Activated CD4-positive, alpha-beta memory T cell treated with anti-CD3 and anti-CD28 coated beads, Interleukin-2, amount 10 ng/mL, durations not matched to agents 7 days and 5 days (primary cell): ENCODE measurements at places on chromosomes 5 and 9. TPM values are rescaled to one million over a fixed set of nuclear protein-coding genes. Genes with fewer than 3 reads are reported as not detected.

EMB gene
- total RNA-seq = 181 TPM

DNA sequence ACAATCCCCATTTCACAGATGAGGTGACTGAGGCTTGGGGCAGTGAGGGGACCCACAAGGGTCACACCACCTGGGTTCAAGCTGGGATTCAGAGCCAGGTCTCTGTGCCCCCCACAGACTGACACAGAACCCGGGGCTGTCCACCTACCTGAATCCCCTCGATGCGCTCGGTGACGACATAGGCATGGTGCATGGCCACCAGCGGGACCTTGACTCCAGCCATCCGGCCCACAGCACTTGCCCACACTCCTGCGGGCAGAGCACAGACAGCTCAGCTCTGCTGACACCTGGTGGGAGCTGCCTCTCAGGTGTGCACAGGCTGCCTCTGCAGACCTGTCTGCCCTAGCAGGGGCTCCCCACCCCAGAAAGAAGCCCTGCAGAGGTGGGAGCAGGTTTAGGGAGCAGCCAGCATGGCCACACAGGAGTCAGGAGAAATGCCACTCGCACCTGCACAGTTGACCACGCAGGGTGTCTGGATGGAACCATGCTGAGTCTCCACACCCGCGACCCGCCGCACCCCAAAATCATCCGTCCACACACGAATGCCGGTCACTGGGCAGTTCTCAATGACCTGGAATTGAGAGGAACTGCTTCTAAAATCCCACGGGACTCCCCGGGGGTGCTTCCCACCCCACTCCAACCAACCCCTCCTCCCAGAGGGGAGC lies 8.4 kb downstream of the SARDH start:
- H3K36me3 ChIP-seq = no peaks in the 10 kb centered on the region
- DNase-seq = peak; percentile 13
- no peak overlapping the region for H3K27ac ChIP-seq
- peaks cover 8% of the 10 kb centered on the region for H3K4me1 ChIP-seq

GRCh38 chr9:110427497-110428104 lies 89.9 kb upstream of the TXNDC8 start:
- no peak overlapping the region for H3K27ac ChIP-seq
- DNase-seq = peak; percentile 24
- no peaks in the 10 kb centered on the region for H3K36me3 ChIP-seq
- H3K27me3 ChIP-seq = no peaks in the 10 kb centered on the region

DNA sequence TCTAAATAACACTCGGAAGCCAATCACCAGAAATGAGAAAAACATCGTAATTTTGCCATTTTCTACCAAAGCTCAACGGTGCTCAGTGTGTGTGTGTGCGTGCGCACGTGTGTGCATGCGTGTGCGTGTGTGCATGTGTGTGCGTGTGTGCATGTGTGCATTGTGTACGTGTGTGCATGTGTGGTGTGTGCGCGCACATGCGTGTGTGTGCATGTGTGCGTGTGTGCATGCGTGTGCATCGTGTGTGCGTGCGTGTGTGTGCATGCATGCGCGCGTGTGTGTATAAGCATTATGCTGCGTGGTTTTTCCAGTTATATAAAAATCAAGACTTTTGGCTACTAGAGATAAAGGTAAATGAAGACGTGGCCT lies 165.0 kb downstream of the DAB2IP start:
- no peak overlapping the region for H3K27ac ChIP-seq
- no peaks in the 10 kb centered on the region for H3K4me1 ChIP-seq
- no peaks in the 10 kb centered on the region for H3K36me3 ChIP-seq
- no peak for DNase-seq

GRCh38 chr9:130805510-130806326 lies 29.3 kb upstream of the ABL1 start:
- H3K27ac ChIP-seq = no peak overlapping the region
- H3K4me3 ChIP-seq = no peak overlapping the region
- H3K27me3 ChIP-seq = no peaks in the 10 kb centered on the region
- DNase-seq = no peak

- H3K36me3 ChIP-seq = no peaks in the 10 kb centered on the region
- H3K4me3 ChIP-seq = no peak overlapping the region
- H3K27ac ChIP-seq = no peak overlapping the region
- H3K27me3 ChIP-seq = no peaks in the 10 kb centered on the region
- DNase-seq = no peak
- H3K4me1 ChIP-seq = no peaks in the 10 kb centered on the region
Measured at GRCh38 chr9:18490641-18491370, 16.9 kb downstream of the ADAMTSL1 start.

GRCh38 chr9:136228107-136228875 lies 17.3 kb downstream of the QSOX2 start:
- no peak for DNase-seq
- peaks cover 42% of the 10 kb centered on the region for H3K4me1 ChIP-seq
- H3K4me3 ChIP-seq = no peak overlapping the region
- H3K36me3 ChIP-seq = peaks cover 16% of the 10 kb centered on the region
- H3K27me3 ChIP-seq = no peaks in the 10 kb centered on the region

TNC gene
- total RNA-seq = not detected

PCDHA11 gene
- not detected for total RNA-seq

COL15A1 gene
- 0.30 TPM for total RNA-seq

ESM1 gene
- 0.83 TPM for total RNA-seq

- H3K36me3 ChIP-seq = no peaks in the 10 kb centered on the region
- H3K27me3 ChIP-seq = no peaks in the 10 kb centered on the region
- no peak overlapping the region for H3K4me3 ChIP-seq
Measured at GRCh38 chr5:140225396-140225795, 50.4 kb downstream of the CYSTM1 start.

- peak; percentile 68 for DNase-seq
- peaks cover 4% of the 10 kb centered on the region for H3K27me3 ChIP-seq
- no peak overlapping the region for H3K27ac ChIP-seq
- H3K4me3 ChIP-seq = no peak overlapping the region
- H3K4me1 ChIP-seq = peaks cover 19% of the 10 kb centered on the region
Measured at GRCh38 chr9:99807276-99807852, 14.3 kb upstream of the NR4A3 start.

FOXD4L4 gene
- 0.13 TPM for total RNA-seq

CDKN2A gene
- 23.2 TPM for total RNA-seq

GRCh38 chr9:105346273-105346672 lies 101.6 kb upstream of the FSD1L start:
- no peaks in the 10 kb centered on the region for H3K36me3 ChIP-seq
- H3K4me1 ChIP-seq = peaks cover 11% of the 10 kb centered on the region
- H3K4me3 ChIP-seq = no peak overlapping the region
- no peak for DNase-seq
- no peaks in the 10 kb centered on the region for H3K27me3 ChIP-seq

GRCh38 chr9:20297646-20298084 lies 324.6 kb downstream of the MLLT3 start:
- peaks cover 2% of the 10 kb centered on the region for H3K36me3 ChIP-seq
- peaks cover 8% of the 10 kb centered on the region for H3K4me1 ChIP-seq
- H3K4me3 ChIP-seq = no peak overlapping the region
- H3K27ac ChIP-seq = no peak overlapping the region
- DNase-seq = no peak

DNA sequence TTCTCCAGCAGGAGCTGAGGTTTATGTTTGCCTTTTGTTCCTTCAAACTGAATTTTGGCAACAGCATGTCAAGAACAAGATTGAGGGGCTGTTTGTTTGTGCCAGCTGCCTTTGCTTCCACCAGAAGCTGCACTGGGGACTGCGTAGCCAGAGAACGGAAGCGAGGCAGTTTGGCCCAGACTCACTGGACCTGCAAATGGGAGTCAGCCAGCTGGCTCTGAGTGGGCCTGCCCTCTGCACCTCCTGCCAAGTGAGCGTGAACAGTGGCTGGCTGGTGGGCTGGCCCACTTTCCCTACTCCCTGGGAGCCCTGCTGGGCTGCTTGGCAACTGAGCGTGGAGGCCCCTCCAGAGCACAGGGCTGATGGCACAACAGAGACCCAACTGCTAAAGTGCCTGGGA lies 111.6 kb downstream of the GALNT10 start:
- H3K4me1 ChIP-seq = no peaks in the 10 kb centered on the region
- no peak overlapping the region for H3K4me3 ChIP-seq
- H3K36me3 ChIP-seq = peaks cover 59% of the 10 kb centered on the region
- no peak overlapping the region for H3K27ac ChIP-seq
- H3K27me3 ChIP-seq = no peaks in the 10 kb centered on the region
- DNase-seq = no peak

DNA sequence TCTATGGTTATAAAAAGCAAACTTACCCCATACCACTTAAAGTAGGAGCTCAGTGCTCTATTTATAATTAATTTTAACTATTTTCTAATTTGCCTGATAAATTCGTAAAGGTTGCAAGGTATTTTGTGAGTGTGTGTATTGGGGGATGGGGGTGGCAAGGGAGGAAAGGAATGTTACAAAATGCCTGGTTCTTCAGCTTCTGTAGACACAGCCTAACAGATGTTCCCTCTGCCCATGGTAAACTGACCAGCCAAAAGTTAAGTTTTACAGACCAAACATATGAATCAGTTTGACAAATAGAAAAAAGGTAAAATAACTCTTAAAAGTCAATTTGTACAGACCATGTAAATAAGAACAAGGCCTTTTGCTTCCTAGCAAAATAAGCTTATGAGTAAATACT lies 232.6 kb downstream of the KIAA0825 start:
- no peaks in the 10 kb centered on the region for H3K27me3 ChIP-seq
- H3K4me1 ChIP-seq = peaks cover 14% of the 10 kb centered on the region
- H3K27ac ChIP-seq = no peak overlapping the region
- no peak for DNase-seq
- no peaks in the 10 kb centered on the region for H3K36me3 ChIP-seq

RASGRF2 gene
- total RNA-seq = 3.3 TPM

DNA sequence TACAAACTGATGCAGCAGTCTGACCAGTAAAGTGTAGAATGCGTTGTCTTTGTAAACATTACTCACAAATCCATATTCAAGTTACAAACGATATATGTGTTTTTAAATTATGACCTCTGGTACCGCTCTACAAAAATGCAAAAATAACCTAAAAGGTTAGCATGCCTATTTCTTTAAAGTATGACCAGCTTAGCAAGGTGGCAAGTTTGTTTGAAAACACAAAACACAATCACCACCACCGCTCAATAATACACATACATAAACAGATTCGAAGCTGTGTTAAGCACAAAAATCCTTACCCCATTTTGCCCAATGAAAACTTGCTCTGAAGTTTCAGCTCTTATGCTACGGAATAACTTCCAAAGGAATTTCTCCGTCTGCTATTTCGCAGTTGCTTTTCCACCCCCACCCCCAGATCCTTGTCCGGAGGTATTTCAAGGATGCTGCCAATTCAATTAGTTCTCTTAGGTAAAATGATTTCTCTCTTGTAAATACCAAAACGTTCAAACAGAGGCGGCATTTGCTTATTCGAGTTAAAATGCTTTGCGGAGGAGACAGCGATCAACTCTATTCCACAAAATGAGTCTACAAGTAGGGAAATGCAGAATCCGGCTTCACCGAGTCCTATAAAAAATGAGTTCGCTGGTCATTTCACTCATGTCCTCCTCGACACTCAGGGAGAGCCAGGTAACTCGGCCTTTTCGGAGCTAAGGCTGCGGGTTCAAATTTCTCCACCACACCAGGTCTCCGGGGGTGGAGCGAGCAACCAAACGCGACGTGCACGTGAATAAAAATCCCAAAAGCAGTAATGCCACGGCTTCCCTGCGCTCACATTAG lies 1.2 kb downstream of the HOMER1 start:
- H3K4me1 ChIP-seq = peaks cover 24% of the 10 kb centered on the region
- H3K36me3 ChIP-seq = no peaks in the 10 kb centered on the region
- H3K27me3 ChIP-seq = peaks cover 41% of the 10 kb centered on the region
- H3K4me3 ChIP-seq = peak overlapping the region; percentile 61
- H3K27ac ChIP-seq = no peak overlapping the region

GRCh38 chr5:56513141-56513540 lies 280.0 kb upstream of the ANKRD55 start:
- H3K36me3 ChIP-seq = no peaks in the 10 kb centered on the region
- H3K4me1 ChIP-seq = peaks cover 11% of the 10 kb centered on the region
- no peak for DNase-seq
- H3K27me3 ChIP-seq = peaks cover 1% of the 10 kb centered on the region
- H3K27ac ChIP-seq = no peak overlapping the region
- no peak overlapping the region for H3K4me3 ChIP-seq

SHOC1 gene
- not detected for total RNA-seq

DNA sequence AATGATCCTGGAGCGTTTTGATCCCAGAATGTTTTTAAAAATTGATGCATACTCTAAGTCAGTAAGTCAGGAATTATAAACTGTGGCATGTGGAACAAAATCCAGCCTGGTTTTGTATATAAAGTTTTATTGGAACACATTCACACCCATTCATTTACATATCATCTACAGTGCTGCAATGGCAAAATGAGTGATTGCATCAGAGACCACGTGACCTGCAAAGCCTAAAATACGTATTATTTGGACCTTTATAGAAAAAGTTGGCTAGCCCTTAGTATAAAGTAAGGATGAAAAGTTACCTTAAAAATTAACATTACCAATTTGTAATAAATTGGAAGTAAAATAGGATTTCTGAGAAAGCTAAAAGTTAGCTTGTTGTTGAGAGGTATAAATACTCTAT lies 95.0 kb downstream of the PCSK5 start:
- H3K4me3 ChIP-seq = no peak overlapping the region
- no peak overlapping the region for H3K27ac ChIP-seq
- H3K36me3 ChIP-seq = no peaks in the 10 kb centered on the region
- no peaks in the 10 kb centered on the region for H3K27me3 ChIP-seq
- DNase-seq = no peak

SHB gene
- 1.0 TPM for total RNA-seq

DNA sequence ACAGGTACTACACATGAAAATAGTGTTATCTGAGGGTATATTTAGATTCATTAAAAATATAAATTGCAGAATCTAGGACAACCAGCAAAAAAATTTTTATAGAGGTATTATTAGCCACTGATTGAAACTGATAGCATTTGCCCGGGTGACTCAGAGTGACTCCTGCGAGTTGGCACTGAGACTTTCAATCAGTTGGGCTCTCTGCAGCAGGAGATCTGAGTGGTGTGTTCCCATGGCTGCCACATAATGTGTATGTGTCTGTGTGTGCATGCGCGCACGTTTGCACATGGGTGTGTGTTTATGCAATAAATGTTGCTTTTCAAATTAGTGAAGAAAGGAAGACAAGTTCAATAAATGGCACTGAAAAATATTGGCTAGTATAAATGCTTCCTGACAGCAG lies 100.1 kb upstream of the MRPS30 start:
- no peaks in the 10 kb centered on the region for H3K4me1 ChIP-seq
- DNase-seq = no peak
- H3K4me3 ChIP-seq = no peak overlapping the region
- H3K27ac ChIP-seq = no peak overlapping the region
- no peaks in the 10 kb centered on the region for H3K36me3 ChIP-seq

- H3K27ac ChIP-seq = peak overlapping the region; percentile 57
- peaks cover 38% of the 10 kb centered on the region for H3K36me3 ChIP-seq
- H3K4me1 ChIP-seq = peaks cover 48% of the 10 kb centered on the region
- DNase-seq = peak; percentile 37
Measured at GRCh38 chr9:133057006-133057405, 4.8 kb upstream of the CEL start.
